ENCODE measurements at places on chromosomes 7 and 10. TPM values are rescaled to one million over a fixed set of nuclear protein-coding genes. Genes with fewer than 3 reads are reported as not detected.

GRCh38 chr10:12484941-12485805, 135.8 kb downstream of the CAMK1D start:
- no peaks in the 10 kb centered on the region for H3K27me3 ChIP-seq
- no peak overlapping the region for H3K4me3 ChIP-seq
- H3K27ac ChIP-seq, result no peak overlapping the region
- H3K36me3 ChIP-seq, result no peaks in the 10 kb centered on the region
- DNase-seq, result no peak

- H3K4me1 ChIP-seq, result peaks cover 18% of the 10 kb centered on the region
- H3K4me3 ChIP-seq, result no peak overlapping the region
- no peaks in the 10 kb centered on the region for H3K36me3 ChIP-seq
Measured at GRCh38 chr10:49178489-49179471, 9.4 kb downstream of the TMEM273 start.

ADAM22 gene
- 5.9 TPM for total RNA-seq

DNA sequence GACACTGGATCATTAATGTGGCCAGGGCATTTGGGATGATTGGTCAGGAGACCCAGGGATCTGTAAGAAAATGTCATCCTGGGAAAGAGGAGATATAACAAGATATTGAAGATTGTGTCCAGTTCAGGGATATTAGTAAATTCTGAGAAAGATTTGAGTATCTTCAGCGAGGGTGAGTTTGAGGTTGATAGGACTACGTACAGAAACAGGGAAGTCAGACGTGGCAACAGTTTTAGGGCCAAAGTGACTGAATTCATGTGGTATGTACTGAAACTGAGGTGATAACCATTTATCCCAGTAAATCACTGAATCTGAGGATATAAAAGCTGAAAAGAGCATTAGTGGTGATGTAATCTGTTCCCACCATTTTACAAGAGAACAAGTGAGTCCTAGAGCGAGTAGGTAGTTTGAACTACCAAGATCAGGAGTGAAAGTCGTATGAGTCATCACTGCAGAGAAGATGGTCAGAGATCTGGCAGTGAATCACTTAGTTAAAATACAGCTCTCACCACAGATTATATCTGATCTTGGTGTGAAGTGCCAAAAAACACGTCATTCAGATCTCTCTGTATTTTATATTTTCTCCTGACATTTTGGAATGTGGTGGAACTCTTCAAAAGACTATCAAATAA, 220.5 kb downstream of the CDK14 start:
- peak overlapping the region; percentile 93 for H3K27ac ChIP-seq
- peaks cover 19% of the 10 kb centered on the region for H3K4me1 ChIP-seq
- H3K4me3 ChIP-seq, result peak overlapping the region; percentile 9

DNA sequence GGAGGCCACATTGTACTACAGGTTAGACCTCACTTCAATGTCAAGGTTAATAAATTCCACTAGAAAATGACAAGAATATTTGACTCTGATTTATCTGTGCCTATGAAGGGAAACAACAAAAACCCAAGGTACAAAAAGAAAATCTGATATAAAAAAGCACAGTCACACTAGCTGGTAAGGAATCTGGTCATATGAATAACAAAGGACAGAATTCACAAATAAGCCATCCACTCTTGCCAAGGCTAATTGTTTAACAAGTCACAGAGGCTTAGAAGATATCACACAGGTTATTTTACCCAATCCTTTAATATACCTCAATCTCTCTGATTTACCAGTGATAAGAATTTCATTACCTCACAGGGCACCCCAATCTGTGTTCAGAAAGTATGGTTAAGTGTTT, 47.9 kb downstream of the IRF5 start:
- H3K27me3 ChIP-seq, result no peaks in the 10 kb centered on the region
- no peak overlapping the region for H3K4me3 ChIP-seq
- no peak overlapping the region for H3K27ac ChIP-seq
- DNase-seq, result no peak

PPP1R9A gene
- 9.5 TPM for total RNA-seq

DNA sequence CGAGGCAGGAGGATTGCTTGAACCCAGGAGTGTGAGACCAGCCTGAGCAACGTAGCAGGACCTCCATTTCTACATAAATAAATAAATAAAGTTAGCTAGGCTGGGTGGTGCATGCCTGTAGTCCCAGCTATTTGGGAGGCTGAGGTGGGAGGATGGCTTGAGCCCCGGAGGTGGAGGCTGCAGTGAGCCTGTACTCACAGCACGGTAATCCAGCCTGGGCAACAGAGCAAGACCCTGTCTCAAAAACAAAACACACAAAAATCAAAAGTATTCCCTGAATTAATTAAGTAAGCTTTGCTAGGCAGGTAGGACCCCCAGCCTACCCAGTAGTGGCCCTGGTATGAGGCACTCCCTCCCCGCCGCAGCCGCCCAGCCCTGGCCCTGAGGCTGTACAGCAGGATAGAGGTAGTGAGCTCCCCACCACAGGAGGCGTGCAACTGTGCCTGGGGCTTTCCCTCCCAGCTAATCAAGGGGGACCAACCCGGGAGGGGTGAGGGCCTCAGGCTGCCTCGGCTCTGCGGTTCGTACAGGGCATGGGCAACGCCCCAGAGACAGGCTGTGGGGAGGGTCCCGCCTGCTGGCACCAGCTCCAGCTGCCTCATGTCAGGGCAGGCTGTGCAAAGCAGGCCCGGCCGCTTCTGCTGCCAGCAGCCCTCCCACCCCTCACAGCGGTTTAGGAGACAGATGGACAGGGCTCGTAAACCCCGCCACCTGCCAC, 1.0 kb upstream of the CYP2W1 start:
- H3K27me3 ChIP-seq, result no peaks in the 10 kb centered on the region
- no peak overlapping the region for H3K4me3 ChIP-seq
- H3K4me1 ChIP-seq, result no peaks in the 10 kb centered on the region
- no peaks in the 10 kb centered on the region for H3K36me3 ChIP-seq

- no peak overlapping the region for H3K27ac ChIP-seq
- H3K27me3 ChIP-seq, result no peaks in the 10 kb centered on the region
- no peak overlapping the region for H3K4me3 ChIP-seq
- no peaks in the 10 kb centered on the region for H3K36me3 ChIP-seq
Measured at GRCh38 chr7:2108071-2108455, 124.7 kb downstream of the MAD1L1 start.

DRGX gene
- 0.33 TPM for total RNA-seq

SMC3 gene
- total RNA-seq, result 20.3 TPM

DNA sequence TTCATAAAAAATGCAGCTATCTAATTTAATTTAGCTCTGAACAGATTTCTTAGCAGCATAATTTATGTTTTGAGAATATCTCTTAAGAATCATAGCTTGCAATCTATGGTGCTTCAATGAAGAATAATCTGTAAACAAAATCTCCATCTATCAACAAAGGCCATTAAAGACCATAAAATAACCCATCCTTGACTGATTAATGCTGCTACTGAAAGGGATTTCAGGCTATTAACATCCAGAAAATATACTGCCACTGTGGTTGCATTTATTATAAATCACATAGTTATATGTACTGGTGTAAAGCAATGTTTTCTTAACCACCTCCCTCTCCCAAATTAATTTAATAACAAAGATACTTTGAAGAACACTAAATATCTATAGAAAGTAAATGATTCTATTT, 191.6 kb downstream of the PCDH15 start:
- H3K4me3 ChIP-seq, result no peak overlapping the region
- peaks cover 10% of the 10 kb centered on the region for H3K4me1 ChIP-seq
- DNase-seq, result no peak
- H3K36me3 ChIP-seq, result no peaks in the 10 kb centered on the region

DNA sequence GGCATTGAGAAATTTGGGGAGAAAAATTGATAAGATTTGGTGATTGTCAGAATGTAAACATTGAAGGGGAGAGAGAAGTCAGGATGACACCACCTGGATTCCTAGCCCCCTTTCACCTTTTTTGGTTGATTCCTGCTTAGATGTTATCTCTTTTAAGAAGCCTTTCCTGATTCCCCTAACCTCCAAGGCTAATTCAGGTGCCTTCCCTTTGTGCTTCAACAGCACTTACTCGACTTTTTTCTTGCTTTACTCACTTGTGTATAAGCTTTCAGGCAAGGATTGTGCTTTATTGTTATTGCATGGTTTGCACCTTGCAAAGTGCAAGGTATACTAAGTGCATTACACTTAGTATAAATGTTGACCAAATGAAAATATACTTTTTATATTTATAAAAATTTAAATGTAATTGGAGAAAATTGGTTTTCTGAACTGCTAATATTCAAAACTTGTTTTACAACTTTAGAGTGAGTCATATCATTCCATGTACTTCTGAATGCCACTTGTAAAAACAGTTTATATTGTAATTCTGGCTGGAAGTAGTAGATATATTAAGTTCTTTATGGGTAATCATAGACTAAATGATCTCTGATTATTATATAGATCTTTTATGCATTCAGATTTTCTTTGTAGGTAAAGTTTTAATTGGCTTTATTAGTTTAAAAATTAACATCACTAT, 13.2 kb downstream of the SHOC2 start:
- peak; percentile 56 for DNase-seq
- H3K4me1 ChIP-seq, result peaks cover 21% of the 10 kb centered on the region
- no peaks in the 10 kb centered on the region for H3K36me3 ChIP-seq
- H3K27ac ChIP-seq, result peak overlapping the region; percentile 15
- no peaks in the 10 kb centered on the region for H3K27me3 ChIP-seq
- no peak overlapping the region for H3K4me3 ChIP-seq

TMEM196 gene
- total RNA-seq, result not detected

DNA sequence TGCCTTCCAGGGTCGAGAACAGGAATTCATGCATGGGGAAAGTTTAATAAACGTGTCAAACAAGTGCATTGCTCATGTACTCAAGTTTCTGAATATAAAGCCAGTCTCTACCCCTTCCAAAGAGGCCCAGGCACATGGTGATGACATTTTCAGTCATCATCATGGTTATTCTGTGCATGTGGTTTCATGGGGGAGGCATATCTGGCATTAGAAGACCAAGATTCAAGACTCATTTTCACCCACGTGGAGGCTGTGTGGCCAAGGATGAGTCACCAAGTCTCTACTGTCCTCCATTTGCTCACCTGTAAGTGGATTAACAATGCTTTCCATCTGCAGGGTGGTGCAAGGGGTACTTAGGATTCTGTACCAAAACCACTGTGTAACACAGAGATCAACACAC, 34.0 kb upstream of the CNPY1 start:
- H3K4me1 ChIP-seq, result no peaks in the 10 kb centered on the region
- no peak for DNase-seq
- no peak overlapping the region for H3K27ac ChIP-seq
- no peak overlapping the region for H3K4me3 ChIP-seq
- no peaks in the 10 kb centered on the region for H3K36me3 ChIP-seq

DNA sequence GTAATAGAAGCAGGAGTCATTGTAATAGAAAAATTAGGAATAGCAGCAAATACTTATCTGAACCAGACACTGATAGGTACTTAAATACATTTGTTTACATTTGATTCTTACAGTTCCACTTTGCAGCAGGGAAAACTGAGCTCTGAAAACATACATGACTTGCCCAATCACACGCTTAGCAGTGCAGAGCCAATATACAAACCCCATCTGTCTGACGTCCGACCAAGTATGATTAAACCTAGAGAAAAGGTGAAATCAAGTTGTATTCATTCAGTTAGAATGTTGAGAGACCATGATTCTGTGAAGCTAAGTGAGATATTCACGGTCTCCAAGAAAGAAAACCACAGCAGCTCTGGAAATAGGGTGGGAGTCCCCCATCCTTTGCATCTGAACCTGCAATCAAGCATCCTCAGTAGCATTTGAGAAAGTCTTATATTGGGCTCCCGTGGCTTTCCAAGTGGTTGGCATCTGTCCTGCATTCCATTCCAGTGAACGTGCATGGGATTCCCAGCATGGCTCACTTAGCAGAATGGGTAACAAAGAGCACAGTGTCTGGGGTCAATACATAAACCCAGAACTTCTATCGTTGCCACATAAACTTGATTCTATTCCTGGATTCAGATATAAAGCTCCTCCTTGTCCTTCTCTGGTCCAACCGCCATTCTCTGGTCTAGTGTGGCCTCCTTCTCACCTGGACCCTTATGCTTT, 148.7 kb upstream of the RSU1 start:
- H3K4me1 ChIP-seq, result peaks cover 33% of the 10 kb centered on the region
- H3K27ac ChIP-seq, result peak overlapping the region; percentile 89
- H3K36me3 ChIP-seq, result no peaks in the 10 kb centered on the region
- no peaks in the 10 kb centered on the region for H3K27me3 ChIP-seq
- peak; percentile 91 for DNase-seq

DNA sequence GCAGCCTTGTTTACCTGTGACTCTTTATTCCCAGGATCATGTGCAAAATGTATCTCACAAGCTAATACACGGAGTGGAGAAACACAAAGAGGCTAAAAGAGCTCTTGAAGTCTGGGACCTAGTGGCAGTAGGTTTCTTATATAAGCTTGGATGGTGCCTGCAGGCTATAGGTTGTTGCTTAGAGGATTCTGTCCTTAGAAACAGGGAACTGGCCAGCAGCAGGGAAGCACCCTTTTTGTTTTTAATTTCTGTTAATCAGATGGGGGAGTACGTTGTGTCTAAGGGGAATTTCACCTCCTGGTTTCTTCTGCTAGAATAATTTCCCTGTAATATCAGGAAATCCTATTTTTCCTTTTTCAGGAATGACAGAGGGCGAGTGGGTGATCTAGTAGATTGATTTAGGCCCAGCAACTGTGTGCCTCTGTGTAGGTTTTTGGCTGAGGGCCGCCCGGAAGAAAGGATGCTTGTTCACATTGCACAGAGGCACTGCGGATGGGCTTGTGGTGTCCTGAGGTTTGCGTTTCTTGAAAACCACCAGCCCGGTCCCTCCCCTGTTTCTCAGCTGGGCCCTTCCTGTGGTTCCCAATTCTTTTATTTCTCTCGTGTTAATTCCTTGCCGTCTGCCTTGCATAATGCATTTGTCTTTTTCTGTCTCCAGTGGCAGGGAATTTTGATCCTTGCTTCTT, 158.0 kb downstream of the CAMK1D start:
- no peak for DNase-seq
- no peaks in the 10 kb centered on the region for H3K36me3 ChIP-seq
- H3K4me1 ChIP-seq, result no peaks in the 10 kb centered on the region
- H3K27me3 ChIP-seq, result no peaks in the 10 kb centered on the region

TMEM236 gene
- total RNA-seq, result not detected

DNA sequence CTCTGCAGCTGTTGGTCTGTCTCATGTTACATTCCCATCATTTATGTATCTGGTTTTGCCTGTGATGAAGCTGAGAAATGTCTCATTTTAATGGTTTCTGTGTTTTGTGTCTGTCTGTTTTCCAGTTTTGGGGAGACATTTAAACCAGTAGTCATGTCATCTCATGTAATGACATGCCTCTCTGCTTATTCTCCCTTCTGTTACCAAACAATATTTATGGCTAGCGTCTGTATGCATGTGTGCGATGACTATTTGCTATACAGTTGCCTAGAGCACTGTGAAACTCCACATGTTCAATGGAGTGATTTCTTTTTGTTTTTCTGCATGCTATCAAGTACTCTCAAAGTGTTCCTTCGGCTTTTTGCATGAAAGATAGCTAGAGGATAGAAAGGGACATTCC, 132.0 kb downstream of the ST7 start:
- H3K36me3 ChIP-seq, result no peaks in the 10 kb centered on the region
- no peak for DNase-seq
- no peak overlapping the region for H3K4me3 ChIP-seq
- no peaks in the 10 kb centered on the region for H3K27me3 ChIP-seq
- H3K27ac ChIP-seq, result no peak overlapping the region

GRCh38 chr10:88922041-88922440, 30.5 kb downstream of the ACTA2 start:
- H3K27me3 ChIP-seq, result no peaks in the 10 kb centered on the region
- no peaks in the 10 kb centered on the region for H3K4me1 ChIP-seq
- no peak overlapping the region for H3K27ac ChIP-seq
- H3K36me3 ChIP-seq, result no peaks in the 10 kb centered on the region
- no peak overlapping the region for H3K4me3 ChIP-seq
- no peak for DNase-seq

Measured in PC-3 (cell line).